HT-29 (cell line): ENCODE measurements at places on chromosomes 12 and 14. TPM values are rescaled to one million over a fixed set of nuclear protein-coding genes. Genes with fewer than 3 reads are reported as not detected.

DNA sequence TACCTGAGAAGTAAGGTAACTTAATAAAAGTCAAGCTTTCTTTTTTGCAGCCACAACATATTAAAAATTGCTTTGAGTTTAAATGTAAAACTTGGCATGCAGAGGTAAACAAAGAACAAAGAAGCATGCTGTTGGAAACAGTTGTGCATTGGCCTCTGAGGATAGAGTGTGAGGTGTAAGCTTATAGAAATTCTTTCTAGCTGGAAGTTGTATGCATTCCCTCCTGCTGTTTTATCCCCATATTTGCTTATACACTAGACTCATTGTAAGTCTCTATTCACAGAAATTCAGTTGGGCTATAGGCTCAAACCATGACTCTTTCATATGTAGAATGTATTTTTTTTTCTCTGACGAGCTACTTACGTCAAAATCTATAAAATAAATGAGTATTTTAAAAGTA is 316.3 kb downstream of the SLC6A15 start:
- no peak for DNase-seq

GRCh38 chr14:97413966-97414717 is 617.0 kb downstream of the VRK1 start:
- no peak for DNase-seq

DNA sequence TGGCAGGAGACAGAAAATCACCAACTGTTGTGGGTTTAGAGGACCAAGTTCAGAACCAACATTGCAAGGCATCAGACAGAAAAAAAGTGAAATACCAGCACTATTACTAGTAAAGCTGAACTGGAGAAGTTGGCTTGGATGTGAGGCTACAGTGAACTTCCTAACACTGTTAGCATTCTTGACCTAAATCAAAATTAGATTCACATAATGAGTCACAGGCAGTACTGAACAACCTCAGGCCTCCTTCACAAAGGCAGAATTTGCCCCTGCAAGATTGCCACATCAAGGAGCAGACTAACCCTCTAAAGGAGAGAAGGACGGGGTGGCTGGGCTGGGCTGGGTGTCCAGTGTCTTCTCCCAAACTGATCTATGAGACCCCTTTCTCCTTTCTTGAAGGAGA is 539.7 kb downstream of the SNAPC1 start:
- no peak for DNase-seq

DNA sequence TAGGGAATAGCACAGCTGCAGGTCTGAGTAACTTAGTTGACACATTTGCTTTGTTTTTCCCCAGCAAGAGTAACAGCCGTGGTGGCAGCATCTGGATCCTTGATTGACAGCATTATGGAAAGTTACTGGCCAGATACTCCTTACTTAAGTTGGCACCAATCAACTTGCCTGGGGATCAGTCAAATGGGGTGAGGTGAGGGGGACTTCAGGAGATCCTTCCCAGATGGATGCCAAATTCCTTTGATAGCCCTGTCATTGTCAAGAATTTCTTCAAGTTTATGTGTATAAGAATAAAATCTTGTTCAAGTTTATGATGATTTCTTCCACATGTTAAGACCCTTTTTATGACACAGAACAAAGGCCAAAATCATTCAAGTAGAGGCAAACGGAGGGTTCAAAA is 618.4 kb downstream of the SLC6A15 start:
- no peak for DNase-seq

- no peak for DNase-seq
Measured at GRCh38 chr12:3537719-3538465, 46.9 kb downstream of the PRMT8 start.

NAV3 gene
- 0.38 and 0.97 TPM in 2 replicates for total RNA-seq
